ENCODE measurements at places on chromosomes 4 and X.

DNA sequence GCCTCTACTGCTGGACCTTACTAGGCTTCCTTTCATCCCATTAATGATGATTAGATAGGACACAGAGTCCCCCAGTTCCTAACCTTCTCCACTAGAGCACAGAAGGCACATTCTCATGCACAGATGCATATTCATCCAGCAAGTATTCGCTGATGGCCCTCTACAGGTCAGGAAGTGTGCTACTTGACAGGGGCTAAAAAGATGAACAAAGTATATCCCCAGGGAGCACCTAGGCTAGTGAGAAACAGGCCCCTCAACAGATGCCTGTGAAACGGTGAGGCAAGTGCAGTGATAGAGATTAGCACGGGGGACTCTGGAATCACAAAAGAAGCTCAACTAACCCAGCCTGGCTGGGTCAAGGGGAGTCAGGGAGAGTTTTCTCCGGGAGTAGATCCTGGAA, 95.8 kb downstream of the MGST2 start:
- peak; percentile 32 for DNase-seq

DNA sequence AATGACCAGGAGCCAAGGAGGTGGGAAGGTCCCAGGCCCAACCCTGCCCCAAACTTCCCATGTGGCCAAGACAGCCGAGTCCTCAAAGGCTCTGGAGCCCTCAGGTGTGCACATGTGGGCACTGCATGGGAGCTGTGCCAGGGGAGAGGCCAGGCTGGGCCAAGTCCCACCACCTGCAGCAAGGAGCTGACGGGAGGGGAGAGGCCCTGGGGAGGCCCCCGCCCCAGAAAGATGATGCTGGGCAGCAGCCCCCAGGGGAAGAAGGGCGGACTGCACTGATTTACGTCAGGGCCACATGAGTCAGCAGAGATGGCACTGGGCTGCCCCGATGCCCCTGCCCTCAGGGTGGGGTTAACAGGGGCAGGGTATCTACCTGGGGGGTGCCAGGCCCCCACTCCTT, 1.4 kb downstream of the L1CAM start:
- DNase-seq = peak; percentile 62

- DNase-seq = no peak
Measured at GRCh38 chr4:52187603-52188002, 136.5 kb downstream of the SPATA18 start.

GRCh38 chr4:142336251-142336934, 509.7 kb downstream of the INPP4B start:
- no peak for DNase-seq

DNA sequence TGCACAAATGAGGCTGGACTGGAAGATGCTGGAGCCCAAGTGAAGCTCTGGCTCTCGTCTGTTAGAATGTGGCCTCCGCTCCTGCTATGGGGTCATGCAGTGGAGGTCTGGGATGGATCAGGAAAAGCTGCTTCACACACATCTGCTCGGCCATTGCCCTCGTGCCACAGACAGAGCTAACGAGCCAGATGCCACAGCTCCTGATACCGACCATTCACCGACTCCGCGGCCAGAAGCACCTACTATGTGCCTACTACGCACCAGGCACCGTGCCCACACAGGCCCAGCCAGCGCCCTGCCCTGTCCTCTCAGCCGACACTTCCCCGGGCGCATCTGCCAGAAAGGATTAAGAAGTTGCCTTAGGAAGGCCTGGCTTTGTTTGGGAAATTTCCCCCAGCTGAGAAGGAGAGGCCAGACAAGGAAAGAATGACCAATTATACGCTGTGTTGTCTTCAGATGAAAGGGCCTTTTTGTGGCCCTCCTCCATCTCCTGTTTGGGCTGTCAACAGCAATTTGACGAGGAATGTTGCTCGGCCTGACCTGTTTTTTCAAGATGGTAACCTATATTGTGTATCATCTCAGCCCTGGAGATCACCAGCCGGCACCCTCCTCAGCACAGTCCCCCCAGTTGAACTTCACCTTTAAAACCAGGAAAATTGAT, 34.3 kb downstream of the HMX1 start:
- DNase-seq = no peak

DNA sequence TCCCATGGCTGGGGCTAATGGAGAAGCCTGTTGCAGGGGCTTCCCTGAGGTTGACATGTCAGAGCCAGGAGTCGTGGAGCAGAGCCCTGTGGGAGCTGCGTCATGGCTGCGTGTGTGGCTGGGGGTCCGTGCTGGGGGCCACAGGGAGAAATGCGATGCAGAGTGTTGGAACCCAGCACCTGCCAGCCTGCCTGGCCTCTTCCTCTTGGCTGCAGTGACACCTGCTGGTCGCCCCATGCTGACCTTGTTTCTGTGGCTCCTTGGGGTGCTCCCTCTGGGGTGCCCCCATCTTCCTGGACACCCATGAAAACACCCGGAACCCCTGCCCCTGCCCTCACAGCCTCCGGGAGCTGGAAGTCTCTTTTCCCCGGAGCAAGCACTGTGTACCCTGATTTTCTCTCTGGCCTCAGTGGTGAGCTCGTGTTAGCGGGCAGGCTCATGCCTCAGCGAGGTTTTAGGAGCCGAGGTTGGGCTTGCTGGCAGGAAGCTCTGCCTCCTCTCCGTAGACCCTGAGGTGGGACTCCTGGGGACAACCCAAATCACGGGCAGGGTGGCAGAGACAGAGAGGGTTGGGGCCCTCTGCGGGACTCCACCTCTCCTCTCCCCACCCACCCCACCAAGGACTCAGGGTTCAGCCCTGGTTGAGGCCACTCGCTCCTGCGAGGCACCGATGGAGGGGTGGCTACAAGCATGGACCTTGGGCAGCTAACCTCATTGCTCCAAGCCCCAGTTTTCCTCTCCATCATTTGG, 103.7 kb downstream of the SORCS2 start:
- peak; percentile 38 for DNase-seq

DNA sequence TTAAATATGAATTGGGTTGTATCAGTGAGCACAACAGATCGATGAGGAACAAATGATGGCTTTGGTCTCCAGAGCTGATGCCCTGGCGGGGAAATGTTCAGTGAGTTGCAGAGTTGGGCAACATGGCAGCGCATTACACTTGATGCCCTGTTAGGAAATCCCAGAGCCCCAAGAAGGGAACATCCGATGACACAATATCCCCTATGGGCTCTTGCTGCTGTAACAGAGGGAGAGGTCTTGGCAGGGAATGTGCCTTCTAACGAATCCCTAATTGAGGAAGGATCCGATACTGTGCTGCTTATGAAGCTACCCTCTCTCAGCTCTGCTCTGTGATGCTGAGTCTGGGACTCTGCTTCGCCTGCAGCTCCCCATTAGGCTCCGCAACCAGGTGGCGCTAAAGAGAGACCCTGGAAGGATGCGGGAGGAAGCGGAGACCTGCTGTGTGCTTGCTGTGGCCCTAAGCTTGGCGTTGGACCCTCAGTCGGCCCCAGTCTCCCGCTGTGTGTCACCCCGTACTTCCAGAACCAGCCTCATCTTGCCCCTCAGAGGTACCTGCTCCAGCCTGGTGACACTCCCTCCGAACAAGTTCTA, 38.9 kb downstream of the PDHA1 start:
- peak; percentile 82 for DNase-seq

- DNase-seq = no peak
Measured at GRCh38 chr4:8502836-8503585, 62.4 kb downstream of the TRMT44 start.

- no peak for DNase-seq
Measured at GRCh38 chrX:69398881-69399280, 105.2 kb upstream of the NALF2 start.

- DNase-seq = no peak
Measured at GRCh38 chr4:710116-710515, 4.5 kb downstream of the PCGF3 start.

GRCh38 chr4:8047837-8048678, 108.4 kb upstream of the AFAP1 start:
- DNase-seq = peak; percentile 63

DNA sequence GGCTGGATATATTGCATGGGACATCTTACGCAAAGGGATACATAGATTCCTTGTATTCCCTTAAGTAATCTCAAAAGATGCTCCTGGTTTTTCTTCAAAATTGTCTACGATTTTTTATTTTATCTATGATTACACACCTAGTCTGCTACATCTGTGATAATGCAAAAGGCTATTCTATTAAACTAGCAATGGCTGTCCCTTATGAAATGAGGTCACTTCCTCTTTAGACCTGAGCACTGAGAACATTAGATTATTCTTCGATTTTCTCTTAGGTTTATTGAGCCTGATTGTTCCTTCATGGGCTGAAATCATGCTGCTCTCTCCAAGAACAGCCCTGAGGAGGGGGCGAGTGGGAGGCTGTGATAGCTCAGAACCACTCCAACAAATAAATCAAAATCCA, 126.8 kb upstream of the ENPP6 start:
- DNase-seq = peak; percentile 16

DNA sequence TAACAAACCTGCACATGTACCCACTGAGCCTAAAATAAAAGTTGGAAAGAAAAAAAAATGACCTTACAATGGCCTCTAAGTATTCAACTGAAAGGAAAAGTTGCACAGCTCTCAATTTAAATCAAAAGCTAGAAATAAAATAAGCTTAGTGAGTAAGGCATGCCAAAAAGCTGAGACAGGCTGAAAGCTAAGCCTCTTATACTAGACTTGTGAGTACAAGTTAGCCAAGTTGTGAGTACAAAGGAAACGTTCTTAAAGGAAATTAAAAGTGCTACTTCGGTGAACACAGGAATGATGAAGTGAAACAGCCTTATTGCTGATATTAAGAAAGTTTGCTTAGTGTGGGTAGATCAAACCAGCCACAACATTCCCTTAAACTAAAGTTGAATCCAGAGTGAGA, 707.9 kb upstream of the PITX2 start:
- DNase-seq = no peak

- no peak for DNase-seq
Measured at GRCh38 chr4:164952551-164952950, 24.9 kb downstream of the TRIM61 start.

GRCh38 chr4:1122505-1122904, 9.1 kb upstream of the RNF212 start:
- DNase-seq = no peak

DNA sequence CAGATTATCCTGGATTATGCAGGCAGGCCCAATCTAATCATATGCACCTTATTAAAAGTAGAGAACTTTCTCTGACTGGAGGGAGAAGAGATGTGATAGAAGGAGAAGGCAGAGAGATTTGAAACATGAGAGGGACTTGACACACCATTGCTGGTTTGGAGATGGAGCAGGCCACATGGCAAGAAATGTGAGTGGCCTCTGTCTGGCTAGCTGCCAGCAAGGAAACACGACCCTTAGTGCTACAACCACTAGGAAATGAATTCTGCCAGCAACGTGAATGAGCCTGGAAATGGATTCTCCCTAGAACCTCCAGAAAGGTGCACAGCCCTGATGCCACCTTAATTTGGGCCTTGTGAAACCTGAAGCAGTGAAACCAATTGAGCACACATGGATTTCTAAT, 79.5 kb upstream of the MBNL3 start:
- peak; percentile 21 for DNase-seq

DNA sequence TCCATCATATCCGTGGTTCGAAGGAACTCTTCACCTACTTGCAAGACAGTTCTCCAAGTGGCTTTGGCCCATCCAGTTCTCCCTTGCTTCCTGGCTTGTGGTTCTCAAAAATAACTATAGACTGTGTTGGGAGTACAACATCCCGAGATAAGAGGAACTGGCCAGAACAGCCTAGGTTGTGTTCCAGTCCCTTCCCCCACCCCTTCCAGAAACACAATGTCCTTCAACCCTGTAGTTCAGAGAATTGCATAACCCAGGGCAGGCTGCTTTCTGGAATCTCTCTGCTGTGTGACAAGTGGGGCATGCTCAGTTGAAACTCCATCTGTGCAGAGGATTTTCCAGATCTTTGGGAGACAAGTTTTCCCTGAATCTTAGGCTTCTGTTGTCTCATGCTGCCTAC, 206.5 kb downstream of the PCDH10 start:
- no peak for DNase-seq

DNA sequence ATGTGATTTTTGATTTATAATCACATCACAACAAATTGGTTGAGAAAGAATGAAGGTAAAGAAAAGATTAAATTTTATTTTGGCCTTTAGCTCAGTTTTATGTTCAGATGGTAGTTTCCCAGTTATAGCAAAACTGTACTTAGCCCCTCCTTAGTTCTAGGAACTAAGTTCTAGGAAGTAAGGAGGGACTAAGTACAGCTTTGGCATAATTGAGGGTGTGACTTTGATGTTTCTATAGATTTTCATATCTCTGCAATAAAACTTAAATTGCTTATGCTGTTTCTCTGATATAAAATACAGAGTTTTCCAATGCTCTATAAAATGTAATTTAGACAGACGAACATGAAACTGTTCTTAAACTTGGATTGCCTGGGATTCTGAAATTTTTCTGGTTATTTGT, 46.6 kb upstream of the SLC4A4 start:
- DNase-seq = no peak

DNA sequence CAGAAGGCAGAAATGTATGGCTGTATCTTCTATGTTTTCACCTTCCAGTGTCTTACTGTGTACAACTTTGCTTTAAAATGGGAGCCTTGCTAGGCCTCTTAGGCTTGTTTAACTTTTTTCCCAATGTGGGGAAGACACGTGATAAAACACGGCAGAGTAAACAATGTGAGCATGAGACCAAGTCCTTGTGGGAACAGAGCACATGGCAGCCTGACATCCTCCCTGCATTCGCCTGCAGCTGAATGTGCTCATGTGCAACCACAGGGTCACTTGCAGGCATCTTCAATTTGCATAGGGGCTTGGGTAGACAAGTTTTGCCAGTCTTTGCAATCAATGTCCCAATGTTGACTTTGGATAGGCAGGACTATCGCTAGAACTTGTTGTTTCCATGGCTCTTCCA, 91.8 kb downstream of the CCNG2 start:
- peak; percentile 49 for DNase-seq

GRCh38 chr4:34105311-34105710, 2139.0 kb downstream of the ARAP2 start:
- no peak for DNase-seq

DNA sequence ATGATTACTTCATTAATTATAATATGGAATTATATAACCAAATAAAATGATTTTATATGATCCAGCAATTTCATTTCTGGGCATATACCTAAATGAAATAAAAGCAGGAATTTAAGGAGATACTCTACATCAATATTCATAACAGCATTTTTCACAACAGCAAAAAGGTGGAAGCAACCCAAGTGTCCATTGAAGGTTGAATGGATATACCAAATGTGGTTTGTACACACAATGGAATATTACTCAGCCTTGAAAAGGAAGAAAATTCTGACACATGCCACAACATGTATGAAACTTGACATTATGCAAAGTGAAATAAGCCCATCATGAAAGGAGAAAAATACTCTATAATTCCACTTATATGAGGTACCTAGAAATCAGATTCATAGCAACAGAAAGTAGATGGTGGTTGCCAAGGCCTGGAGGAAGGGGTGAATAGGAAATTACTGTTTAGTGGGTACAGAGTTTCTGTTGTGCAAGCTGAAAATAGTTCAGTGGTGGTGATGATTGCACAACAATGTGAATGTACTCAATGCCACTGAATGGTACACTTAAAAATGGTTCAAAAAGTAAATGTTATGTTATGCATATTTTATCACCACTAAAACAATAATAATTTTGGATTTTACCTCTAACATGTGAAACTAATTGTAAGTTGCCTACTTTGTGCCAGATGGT, 471.5 kb downstream of the SPRY1 start:
- no peak for DNase-seq

GRCh38 chrX:10633722-10634121, 13.3 kb upstream of the MID1 start:
- peak; percentile 79 for DNase-seq
